ENCODE measurements at places on chromosomes 6 and 20.

DNA sequence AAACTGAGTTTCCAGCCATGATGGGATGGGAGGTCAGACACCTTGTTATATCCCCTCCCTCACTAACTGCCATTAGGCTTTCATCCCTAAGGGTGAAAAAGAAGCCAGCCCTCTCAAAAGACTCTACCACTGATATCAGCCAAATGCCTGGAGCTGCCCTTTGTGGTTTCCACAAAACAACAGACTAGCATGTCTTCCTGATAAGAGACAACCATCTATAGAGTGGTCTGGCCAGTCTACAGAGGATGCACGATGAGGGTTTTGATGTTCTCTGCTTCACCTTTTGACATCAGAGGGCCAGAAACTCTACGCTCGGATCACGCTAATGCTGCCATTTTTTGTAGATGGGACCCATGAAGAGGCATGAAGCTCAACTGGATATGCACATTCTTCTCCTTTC, 61.7 kb upstream of the ARHGAP18 start:
- no peak for DNase-seq

DNA sequence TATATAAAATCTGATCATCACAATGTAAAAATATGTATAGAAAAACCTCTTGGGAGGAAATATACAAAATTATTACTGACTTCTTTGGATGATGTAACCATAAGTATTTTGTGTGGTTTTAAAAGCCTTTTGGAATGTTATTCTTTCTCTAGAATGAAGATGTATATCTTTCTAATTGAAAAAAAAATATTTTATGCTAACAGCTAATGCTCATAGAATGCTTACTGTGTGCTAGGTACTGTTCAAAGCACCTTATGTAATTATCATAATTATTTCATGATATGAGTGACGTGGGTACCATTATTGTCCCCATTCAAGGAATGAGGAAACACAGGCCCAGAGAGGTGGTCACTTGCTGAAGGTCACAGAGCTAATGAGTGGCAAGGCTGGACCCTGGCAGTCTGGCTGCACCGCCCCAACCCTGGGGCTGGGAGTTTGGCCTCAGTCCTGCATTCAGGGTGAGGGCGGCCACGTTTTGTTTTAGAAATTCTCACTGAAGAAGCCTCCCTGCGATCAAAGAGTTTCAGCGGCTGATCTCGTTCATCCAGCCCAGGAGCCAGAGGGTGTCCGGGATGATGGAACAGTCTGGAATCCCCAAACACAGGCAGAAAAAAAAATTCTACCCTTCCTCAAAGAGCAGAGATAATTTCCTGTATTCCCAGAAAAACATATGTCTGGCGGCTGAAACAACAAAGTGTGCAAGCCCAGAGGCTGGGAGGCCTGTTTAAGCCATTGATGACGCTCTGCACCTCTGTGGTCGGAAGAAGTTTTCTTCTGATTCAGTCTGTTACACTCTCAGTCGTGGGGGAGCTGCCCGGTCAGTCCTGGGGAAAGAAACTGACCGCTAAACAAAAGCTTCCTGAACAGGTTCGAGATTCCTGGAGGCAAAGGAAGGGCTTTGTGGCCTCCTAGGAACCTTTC, 37.3 kb downstream of the TFEB start:
- DNase-seq = no peak

- no peak for DNase-seq
These were observed 4.0 kb upstream of the NNAT start for GRCh38 chr20:37516811-37517750.

DNA sequence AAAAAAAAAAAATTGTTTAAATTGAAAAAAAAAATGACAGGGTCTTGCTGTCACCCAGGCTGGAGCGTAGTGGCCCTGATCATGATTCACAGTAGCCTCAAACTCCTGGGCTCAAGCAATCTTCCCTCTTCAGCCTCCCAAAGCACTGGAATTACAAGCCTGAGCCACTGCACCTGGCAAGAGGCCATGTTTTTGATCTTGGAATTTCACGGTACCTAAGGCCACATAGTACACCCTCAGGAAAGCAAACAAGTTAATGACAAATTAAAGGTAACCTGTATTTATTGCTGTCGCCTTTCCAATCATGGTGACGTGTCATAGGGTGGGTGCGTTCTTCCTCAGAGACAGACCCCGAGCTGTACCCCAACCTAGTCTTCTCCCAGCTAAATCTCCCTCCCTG, 79.2 kb downstream of the LINC00237 start:
- no peak for DNase-seq

DNA sequence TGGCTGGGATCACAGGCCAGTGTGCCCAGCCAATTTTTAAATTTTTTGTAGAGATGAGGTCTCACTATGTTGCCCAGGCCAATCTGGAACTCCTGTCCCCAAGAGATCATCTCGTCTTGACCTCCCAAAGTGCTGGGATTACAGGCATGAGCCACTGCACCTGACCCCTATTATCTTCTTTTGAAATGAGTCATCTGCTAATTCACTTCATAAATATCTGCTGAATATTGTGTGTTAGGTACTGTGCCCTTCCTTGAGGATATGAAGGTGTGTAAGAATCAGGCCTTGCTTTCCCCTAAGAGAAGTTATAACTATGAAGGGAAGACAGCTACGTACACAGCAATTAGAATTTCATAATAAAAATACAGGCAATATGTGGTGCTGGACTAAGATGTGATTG, 8.2 kb downstream of the ATRN start:
- no peak for DNase-seq

- no peak for DNase-seq
These were observed 123.6 kb upstream of the LRFN2 start for GRCh38 chr6:40710626-40711330.
